ENCODE measurements at places on chromosomes 1 and 21.

DNA sequence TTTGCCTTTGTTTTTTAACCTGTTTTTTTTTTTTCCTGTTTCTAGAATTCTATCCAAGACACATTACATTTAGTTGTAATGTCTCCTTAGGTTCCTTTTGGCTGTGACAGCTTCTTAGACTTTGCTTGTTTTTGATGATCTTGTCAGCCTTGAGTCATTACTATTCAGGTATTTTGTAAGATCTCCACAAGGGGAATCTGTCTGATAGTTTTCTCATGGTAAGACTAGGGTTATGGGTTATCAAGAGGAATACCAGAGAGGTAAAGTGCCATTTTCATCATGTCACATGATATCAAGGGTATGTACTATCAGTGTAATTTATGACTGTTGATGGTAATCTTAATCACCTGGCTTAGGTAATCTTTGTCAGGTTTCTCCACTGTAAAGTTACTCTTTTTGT, 99.1 kb upstream of the GFI1 start:
- no peak for DNase-seq
- H3K4me3 ChIP-seq, result no peak overlapping the region
- H3K27ac ChIP-seq, result no peak overlapping the region
- H3K27me3 ChIP-seq, result no peaks in the 10 kb centered on the region
- peaks cover 21% of the 10 kb centered on the region for H3K36me3 ChIP-seq

- H3K4me1 ChIP-seq, result no peaks in the 10 kb centered on the region
- H3K4me3 ChIP-seq, result peak overlapping the region; percentile 38
- peak overlapping the region; percentile 89 for H3K27ac ChIP-seq
- DNase-seq, result no peak
- no peaks in the 10 kb centered on the region for H3K27me3 ChIP-seq
Observed at GRCh38 chr21:16537501-16537900, 807.7 kb downstream of the USP25 start.

GRCh38 chr21:45086337-45086958, 12.1 kb downstream of the ADARB1 start:
- peaks cover 6% of the 10 kb centered on the region for H3K36me3 ChIP-seq
- H3K27me3 ChIP-seq, result no peaks in the 10 kb centered on the region
- no peak overlapping the region for H3K27ac ChIP-seq
- H3K4me3 ChIP-seq, result no peak overlapping the region

DNA sequence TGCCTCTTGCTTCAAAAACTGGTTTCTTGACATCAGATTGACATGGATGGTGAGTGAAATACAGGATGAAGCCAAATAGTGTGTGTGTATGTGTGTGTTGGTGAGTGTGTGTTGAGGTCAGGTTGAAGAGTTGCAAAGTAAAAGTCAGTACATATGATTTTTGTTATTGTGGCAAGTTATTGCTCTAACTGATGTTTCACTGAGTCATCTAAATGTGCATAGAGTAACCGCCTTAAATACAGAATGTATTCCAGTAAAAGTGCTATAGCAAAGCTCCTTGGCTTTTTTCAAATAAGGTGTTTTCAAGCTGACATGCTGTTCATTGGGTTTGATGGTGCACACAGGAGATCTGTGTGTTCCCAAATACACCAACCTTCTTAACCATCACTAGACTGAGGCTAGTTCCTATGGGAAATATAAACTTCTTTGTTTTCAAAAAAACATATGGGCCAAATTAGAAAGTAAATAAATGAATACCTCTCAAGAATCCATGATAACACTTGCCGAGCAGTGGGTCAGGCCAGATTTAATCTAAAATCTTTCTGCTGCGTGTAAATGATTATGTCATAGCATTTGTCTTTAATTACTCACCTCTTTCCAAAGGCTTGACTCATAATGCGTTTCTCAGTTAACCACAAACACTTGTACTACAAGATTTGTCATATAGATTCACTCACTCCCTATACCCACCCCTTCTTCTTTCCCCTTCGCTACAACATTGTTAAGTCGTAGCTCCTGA, 151.1 kb downstream of the LYPLAL1 start:
- H3K36me3 ChIP-seq, result peaks cover 8% of the 10 kb centered on the region
- DNase-seq, result no peak
- H3K4me1 ChIP-seq, result no peaks in the 10 kb centered on the region
- H3K27me3 ChIP-seq, result no peaks in the 10 kb centered on the region
- H3K27ac ChIP-seq, result no peak overlapping the region
- H3K4me3 ChIP-seq, result no peak overlapping the region

DNA sequence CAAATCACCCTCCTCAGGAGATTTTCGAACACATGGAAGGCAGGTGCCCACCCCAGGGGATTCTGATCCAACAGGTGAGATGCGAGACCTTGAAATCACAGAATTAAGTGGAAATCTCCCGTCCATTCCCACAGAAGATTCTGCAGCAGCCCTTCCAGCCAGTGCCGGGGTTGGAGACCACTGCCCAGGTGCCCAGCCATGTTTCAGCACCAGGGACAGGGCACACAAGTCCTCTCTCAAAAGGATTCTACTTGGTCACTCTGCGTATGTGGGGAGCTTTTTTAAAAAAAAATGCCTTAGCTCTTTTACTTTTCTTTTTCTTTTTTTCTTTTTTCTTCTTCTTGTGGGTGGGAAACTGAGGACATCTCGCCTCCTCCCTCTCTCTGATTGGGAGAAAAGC, 80.7 kb downstream of the VWA5B1 start:
- no peaks in the 10 kb centered on the region for H3K27me3 ChIP-seq
- H3K4me1 ChIP-seq, result no peaks in the 10 kb centered on the region
- no peaks in the 10 kb centered on the region for H3K36me3 ChIP-seq
- DNase-seq, result no peak
- H3K27ac ChIP-seq, result no peak overlapping the region
- no peak overlapping the region for H3K4me3 ChIP-seq

DNA sequence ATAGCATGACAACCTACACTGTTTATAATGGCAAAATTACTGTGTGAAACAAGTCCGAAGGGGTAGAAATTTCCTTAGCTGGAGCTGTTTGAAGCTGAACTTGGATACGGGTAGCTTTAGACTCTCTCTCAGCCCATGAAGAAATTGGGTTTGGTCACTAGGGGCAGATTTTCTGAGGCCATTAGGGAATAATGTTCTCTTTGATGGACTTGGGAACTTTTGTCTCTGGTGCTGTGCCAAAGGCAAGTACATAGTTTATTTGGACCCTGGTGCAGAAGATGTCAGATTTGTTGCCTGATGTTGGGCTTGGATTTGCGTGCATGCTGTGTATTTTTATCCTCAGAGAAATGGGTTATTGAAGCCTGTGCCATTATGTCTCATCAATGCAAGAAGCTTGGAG, 109.6 kb downstream of the VPS13D start:
- peak overlapping the region; percentile 83 for H3K27ac ChIP-seq
- H3K4me1 ChIP-seq, result peaks cover 52% of the 10 kb centered on the region
- peaks cover 26% of the 10 kb centered on the region for H3K36me3 ChIP-seq
- H3K4me3 ChIP-seq, result no peak overlapping the region
- H3K27me3 ChIP-seq, result no peaks in the 10 kb centered on the region

GRCh38 chr1:156816561-156817328, at the start of gene SH2D2A:
Gene SH2D2A (minus strand): TSS chr1:156816848. CDS start chr1:156816708, 140 bp downstream.
- no peaks in the 10 kb centered on the region for H3K36me3 ChIP-seq
- H3K27ac ChIP-seq, result no peak within 1 kb of the TSS
- no peak within 1 kb of the TSS for H3K4me3 ChIP-seq
- peaks cover 16% of the 10 kb centered on the region for H3K4me1 ChIP-seq
- no peaks in the 10 kb centered on the region for H3K27me3 ChIP-seq
- no peak for DNase-seq
